ENCODE measurements at places on chromosomes 6 and 20. TPM values are rescaled to one million over a fixed set of nuclear protein-coding genes. Genes with fewer than 3 reads are reported as not detected.

Gene MTFR2
- 7.3 TPM for total RNA-seq

Gene CRISP3
- not detected for total RNA-seq

Gene EEF1A2
- total RNA-seq = 1.7 TPM

Gene PDYN
- not detected for total RNA-seq

Gene POM121L2
- total RNA-seq = not detected

Gene HLA-DQB2
- total RNA-seq = not detected

Gene CARMIL1
- total RNA-seq = 34.7 TPM
